ENCODE measurements at places on chromosomes 16 and 17.

DNA sequence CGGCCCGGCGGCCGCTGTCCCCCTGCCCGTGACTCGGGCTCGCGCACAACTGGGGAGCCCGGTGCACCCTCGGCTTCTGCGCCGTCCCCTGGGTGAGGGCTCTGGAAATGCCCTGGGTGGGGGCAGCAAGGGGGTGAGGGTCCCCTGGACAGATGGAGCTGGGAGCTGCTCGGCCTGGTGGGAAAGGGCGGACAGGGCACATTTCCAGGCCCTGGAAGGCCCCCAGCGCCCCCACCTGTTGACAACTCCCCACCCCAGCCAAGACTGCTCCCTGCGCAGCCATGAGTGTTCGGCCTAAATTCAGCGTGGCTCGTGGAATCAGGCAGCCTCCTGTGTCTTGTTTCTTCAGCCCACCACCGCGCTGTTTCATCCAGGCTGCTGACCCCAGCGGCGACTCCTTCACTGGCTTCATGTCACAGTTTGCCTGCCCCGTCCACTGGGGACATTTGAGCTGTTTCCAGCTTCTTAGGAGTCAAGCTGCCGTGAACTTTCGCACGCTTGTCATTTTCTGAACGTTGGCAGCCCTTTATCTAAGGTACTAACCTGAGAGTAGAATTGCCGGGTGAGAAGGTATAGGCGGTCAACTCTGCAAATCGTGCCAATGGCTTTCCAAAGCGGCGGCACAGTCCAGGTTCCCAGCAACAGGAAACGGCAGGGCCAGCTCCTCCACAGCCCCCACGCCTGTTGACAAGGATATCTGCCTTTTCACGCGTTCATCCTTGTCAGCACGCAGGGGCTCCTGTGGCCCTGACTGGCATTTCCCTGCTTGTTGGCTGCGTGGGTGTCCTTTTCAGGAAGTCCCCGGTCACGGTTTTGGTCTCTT lies 895 bp downstream of the UTS2R start:
- no peak for DNase-seq

DNA sequence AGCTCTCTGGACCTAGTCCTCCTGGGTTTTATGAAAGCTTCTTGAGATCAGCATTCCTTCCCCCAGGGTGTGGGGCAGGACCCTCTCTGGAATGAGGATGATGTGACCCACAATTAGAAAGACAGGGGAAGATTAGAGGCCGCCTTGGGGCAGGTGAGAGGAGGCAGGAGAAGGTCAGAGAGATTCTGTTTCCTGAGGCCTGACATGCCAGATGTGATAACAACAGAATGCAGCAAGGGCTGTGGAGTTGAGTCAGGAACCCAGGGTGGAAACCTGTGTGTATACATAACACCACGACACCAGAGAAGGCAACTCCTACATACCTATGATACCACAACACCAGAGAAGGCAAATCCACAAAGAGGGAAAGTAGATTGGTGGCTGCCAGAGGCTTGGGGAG lies 5.4 kb upstream of the SLC5A10 start:
- DNase-seq, result no peak

- DNase-seq, result no peak
Measured at GRCh38 chr17:68199837-68200688, 47.8 kb upstream of the AMZ2 start.

DNA sequence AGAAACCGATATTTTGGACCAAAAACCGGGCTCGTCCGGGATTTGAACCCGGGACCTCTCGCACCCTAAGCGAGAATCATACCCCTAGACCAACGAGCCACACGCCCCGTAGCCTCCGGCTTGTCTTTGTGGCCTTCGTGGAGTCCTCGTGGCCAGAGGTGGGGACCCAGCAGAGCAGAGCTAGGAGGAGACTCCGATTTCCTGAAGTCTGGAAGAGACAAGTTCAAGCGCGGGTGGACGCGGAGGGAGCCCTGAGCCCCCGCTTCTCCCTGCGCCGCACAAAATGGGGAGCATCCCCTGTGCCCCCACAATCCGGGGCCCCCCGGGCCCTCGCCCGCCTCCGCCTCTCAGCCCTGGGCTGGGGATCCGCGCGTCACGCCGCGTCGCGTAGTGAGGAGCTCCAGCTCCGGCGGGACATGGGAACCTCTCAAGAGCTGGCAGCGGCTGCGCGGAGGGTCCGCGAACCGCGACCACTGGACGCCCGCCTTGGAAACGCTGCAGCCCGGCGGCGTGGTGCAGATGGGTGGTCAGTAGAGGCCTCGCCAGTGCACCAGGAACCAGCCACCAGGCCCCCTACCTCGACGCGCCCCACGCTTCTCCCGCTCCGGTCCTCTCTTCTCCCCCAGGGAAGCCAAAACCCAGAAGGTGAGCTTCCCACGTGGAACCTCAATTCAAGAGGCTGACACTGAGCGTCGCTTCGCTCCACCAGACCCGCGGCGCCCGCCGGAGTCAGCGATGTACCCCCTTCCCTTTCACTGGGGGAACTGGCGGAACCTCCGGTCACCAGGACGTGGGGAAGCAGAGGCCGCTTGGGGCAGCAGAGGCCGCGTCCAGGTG lies 5.2 kb upstream of the OR1F1 start:
- DNase-seq, result peak; percentile 74

- DNase-seq, result peak; percentile 52
Measured at GRCh38 chr16:85316321-85316919, 204.1 kb upstream of the CIBAR2 start.

DNA sequence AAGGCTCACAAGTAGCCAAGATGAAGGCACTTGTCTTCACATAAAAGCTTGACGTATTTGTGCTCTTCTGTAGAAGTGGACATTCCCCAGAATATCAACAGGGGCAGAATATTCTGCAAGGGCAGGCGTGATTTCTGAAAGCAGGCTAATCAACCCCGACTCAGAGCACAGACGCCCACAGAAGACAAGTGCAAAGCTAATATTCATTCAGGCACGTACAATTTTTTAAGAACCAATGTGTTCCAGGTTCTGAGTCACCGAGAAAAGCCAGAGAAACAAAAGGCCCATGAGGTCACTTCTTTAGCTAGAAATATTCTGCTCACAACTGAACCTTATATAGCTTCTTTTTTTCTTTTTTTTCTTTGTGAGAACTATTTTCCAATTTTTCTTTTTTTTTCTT lies 121.6 kb downstream of the DNAH9 start:
- DNase-seq, result no peak

GRCh38 chr17:55086635-55087058 lies 118.1 kb downstream of the STXBP4 start:
- no peak for DNase-seq

- no peak for DNase-seq
Measured at GRCh38 chr17:19331134-19331533, 31.4 kb downstream of the B9D1 start.

DNA sequence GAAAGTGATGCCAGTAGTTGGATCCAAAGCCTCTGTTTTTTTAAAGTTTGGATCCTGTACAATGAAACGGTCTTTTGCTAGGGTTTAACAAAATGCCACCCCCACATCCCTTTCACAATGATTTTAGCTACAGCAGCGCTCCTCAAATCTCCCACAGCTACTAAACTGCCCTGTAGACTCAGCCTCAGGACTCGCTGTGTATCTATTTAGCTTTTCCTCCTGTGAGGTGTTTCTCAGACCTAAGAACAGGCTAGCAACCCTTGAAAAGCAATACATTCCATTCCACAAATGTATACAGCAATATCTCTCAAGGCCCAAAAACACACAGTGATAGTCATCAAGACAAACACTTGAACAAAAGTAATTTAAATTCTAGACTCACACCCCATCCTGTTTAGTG lies 206.4 kb downstream of the ZFHX3 start:
- DNase-seq, result no peak

DNA sequence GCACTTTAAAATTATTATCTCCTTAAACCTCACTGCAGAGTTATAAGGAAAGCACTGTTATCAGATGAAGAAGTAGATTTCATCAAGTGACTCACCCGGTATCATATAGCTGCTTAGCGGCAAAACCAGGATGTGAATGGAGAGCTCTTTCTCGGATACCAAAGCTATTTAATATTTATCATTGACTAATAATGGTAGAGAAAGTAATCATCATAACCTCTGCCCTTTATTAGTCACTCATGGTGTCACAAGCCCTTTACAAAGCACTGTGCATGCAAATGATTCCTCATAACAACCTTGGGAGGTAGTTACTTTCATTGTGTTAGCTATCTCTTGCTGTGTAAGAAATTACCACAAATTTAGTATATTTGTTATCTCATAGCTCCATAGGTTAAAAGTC lies 592.9 kb downstream of the MAF start:
- DNase-seq, result no peak

DNA sequence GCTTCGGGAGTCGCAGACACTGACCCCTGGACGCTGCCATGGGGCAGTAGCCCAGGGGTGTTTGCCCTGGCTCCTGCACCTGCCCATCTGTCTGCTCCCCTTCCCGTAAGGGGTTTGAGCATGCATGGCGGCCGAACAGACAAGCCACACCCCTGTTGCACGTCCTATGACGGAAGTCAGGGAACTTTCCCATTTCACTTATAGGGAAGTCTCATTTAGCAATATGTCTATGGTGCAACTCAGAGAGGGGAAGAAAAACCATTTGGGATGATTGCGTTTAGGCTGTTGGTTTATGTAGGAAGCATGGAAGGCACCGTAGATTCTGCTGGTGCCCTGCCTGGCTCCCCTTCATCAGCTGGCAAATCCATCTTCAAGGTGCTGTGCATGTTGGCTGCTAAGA lies 112.5 kb downstream of the HAPSTR1 start:
- DNase-seq, result no peak

- no peak for DNase-seq
Measured at GRCh38 chr17:17186551-17187505, 19.3 kb downstream of the PLD6 start.

GRCh38 chr16:81716478-81717225 lies 62.4 kb upstream of the PLCG2 start:
- DNase-seq, result no peak

GRCh38 chr17:79647456-79647915 lies 36.6 kb upstream of the RBFOX3 start:
- no peak for DNase-seq

DNA sequence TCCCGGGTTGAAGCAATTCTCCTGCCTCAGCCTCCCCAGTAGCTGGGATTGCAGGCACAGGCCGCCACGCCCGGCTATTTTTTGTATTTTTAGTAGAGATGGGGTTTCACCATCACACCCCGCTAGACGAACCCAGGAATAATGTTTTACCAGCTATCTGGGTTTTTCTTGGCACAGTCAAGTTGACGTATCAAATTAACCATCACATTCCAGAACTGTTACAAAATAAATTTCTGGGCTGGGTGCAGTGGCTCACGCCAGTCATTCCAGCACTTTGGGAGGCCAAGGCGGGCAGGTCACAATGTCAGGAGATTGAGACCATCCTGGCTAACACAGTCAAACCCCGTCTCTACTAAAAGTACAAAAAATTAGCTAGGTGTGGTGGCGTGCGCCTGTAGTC lies 501.2 kb downstream of the SHISA9 start:
- DNase-seq, result no peak

GRCh38 chr17:514584-514983 lies 162.0 kb upstream of the RPH3AL start:
- DNase-seq, result no peak

DNA sequence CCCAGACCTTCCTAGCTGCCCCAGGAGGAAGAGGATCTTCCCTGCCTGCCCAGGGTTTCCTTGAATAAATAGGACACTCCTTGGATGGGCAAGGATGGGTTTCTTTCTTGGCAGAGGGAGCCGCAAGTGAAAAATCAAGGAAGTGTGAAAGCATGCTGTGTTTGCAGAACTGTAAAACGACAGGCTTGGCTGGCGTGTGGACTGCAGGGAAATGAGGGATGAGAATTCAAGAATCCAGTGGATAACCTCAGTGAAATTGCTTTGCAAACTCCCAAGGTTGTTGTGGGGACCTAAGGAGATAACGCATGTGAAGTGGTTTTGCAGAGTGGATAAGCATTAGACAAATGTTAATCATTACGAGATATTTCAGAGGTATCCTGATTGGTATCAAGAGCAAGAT lies 20.4 kb downstream of the GPR139 start:
- DNase-seq, result no peak

DNA sequence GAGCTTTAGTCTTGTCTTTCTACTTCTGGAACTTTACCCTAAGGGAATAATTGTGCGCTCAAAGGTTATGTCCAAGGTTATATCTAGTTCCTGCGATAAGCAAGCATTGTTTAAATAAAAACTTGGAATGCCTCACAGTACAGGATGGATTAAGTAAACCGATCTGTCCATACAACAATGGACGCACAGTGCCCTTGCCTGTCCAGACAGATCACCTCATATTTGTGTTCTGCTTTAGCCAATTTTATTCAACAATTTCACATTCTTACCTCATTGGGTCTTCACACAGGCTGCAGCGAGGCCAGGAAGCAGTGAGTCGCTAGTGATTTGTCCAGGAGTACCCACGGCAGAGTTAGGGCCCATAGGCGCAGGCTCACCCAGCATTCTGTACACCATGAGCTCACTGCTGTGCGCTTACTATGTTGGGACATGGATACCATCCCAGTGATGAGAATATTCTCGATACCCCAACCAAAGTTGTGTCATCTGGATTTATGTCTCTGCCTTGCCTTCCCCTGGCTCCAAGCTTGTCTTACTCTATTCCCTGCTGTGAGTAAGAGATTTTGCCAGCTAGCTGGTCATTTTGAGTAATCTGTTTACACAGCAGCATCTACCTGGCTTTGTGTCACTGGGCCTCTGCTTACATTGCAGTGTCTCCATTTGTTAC lies 39.8 kb downstream of the USP43 start:
- no peak for DNase-seq

DNA sequence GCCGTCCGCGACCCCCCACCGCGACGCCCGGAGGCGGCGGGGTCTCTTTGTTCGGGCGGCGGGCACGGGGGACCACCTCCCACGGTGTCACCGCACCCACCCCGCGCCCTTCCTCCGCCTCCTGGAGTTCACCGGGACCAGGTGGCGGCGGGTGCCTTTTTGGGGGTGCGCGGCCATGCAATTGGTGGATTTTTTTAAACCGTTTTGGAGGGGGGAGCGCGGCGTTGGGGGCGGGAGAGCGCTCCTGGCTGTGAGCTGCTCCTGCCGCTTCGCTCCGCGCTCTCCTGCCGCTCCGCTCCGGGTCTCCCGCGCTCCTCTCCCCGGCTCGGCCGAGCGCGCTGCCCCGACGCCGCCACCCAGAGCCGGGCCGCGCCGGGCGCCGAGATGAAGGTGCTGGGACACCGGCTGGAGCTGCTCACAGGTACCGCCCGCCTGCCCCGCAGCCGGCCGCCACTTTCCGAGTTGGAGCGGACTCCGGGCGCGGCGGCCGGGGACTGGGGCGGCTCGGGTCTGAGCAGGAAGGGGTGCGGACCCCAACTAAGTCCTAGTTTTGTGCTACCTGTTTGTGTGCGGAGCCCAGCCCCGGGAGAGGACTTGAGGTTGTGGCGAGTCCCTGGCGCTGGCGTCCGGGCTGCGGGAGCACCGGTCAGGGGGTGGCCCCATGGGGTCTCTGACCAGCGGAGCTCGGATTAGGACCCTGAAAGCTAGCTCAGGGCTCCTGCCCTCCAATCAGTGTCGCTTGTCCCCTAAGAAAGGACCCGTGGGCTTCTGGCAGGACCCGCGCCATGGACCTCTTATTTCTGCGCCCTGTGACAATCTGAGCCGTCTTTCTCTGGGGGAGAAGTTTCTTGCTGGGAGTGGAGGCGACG lies 35.7 kb upstream of the NDRG4 start:
- no peak for DNase-seq

GRCh38 chr17:33057564-33057963 lies 65.9 kb downstream of the SPACA3 start:
- DNase-seq, result no peak

GRCh38 chr16:64292953-64293352 lies 828.9 kb downstream of the CDH11 start:
- DNase-seq, result no peak

Measured in stimulated activated CD4-positive, alpha-beta T cell treated with anti-CD3 and anti-CD28 coated beads, TNF-alpha, amount 100 ng/mL, for 24 hours (primary cell).